ENCODE measurements at places on chromosomes 12 and 14.

DNA sequence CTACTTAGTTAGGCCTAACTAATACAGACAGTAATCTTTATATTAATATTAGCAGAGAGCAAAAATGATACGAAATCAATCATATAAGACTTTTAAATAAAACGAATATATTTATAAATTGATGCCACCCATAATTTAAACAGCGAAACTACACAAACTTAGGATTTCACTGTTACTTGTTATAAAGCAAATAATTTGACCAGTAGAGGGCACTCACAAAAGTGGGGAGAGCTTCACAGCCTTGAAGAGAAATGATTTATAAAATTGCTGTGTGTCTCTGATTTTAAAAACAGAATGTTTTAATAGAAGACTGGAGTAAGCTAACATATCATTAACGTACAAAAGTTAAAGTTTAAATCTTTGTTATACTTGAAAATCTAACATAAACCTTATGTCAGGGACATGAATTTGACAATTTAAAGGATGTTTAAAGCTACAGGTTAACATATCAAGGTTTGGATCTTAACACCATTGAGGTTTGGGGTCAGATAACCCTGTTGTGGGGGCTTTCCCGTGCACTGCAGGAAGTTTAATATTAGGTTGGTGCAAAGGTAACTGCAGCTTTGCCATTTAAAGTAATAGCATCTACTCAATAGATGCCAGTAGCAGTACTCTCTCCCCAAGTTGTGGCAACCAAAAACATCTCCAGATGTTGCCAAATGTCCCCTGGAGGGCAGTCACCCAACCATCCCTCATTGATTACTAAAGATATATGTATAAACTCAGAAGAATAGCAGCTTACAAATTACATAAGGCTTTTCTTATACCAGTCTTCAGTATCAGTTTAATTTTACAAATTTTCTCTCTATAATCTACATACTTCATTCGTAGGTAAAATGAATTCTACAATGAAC, 9.3 kb downstream of the KRAS start:
- peak; percentile 6 for DNase-seq

- DNase-seq: no peak
Measured at GRCh38 chr12:45572114-45572513, 157.4 kb upstream of the ARID2 start.

DNA sequence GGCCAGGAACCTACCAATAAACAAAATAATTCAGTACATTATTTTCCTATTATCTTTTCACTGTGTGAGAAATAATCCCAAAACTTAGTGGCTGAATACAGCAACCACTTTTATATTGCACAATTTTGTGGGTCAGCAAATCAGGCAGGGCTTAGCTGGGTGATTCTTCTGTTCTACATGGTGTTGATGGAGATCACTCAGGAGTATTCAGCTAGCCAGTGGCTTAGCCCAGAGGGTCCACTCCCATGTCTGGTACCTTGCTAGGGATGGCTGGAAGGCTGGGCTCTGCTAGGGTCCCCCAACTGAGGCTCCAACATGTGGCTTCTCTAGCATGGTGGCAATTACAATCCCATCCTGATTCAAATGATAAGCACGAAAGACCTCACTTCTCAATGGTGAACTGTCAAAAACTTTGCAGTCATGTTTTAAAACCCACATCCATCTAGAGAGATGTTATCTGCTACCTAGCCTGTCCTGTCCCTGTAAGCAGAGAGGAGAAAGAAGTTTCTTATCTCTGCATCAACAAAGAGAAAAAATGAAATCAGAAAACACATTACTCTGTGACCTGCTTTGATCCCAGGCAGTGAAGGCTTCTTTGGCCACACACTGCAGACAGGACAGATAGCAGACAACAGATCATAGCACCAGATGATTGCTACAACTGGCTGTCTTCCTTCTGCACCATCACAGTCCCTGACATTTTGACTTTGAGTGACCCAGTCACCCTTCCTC, 51.0 kb upstream of the MYL2 start:
- no peak for DNase-seq

DNA sequence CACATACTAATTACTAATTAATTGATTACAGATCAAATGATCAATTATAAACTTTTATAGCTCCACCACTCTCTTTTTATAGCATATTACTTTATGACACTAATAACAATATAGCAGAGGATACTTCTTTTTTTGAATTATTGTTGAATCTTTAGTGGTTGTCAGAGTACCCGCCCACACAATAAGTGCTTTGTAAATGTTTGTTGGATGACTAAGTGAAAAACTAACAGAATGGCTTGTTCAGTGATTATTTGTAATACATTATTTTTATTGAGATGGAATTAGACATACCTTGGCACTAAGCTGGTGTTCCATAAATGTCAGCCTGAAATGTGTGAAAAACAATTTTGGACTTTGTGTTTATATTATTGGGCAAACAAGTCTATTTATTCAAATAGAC, 670.5 kb upstream of the ATXN7L3B start:
- no peak for DNase-seq

GRCh38 chr12:113524495-113524894, 52.8 kb upstream of the LHX5 start:
- DNase-seq: no peak

GRCh38 chr12:102484428-102484958, 4.1 kb upstream of the IGF1 start:
- peak; percentile 20 for DNase-seq

DNA sequence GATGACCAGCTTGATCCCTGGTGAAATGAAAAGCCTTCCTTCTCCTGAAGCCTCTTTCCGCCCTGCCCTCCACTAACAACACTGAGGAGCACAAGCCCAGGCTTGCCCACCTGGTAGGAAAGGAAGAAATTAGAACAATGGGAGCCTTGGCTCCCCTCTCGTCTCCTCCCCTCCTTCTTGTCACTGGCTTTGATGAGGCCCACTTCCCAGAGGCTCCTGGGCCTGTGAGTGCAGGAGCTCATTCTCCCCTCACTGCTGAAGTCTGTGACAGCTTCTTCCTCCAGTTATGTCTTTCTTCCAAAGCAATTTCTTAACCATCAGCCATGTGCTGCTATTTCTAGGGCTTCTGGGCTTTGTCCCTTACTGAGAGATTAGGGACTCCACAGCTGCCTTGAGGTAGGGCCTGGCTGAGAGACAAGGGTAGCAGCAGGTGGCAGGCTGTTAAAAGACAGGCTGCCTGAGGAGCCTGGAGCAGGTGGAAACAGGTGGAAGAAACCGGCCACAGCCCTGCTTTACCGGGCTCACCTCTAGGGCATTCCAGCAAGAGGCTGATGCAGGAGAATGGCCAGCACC, 53.6 kb upstream of the SRSF5 start:
- DNase-seq: no peak

DNA sequence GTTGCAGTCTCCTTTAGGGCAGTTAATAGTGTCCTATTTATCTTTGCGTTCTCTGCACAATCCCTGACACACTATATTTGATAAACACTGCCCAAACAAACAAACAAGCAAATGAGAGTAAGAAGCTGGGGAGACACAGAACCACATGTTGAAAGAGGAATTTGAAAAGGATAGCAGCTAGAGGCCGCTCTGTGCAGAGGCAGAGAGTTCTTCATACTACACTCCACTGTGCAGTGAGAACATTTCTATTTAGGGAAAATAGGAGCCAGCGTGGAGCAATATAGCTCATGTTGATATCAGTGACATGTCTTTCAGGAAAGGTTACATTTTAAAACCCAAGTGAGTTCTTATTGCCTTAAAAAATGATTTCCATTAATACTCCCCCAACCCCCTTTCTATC, 140.3 kb upstream of the SEL1L start:
- no peak for DNase-seq

GRCh38 chr12:45350861-45351260, 135.0 kb downstream of the ANO6 start:
- DNase-seq: no peak

GRCh38 chr12:84825149-84825548, 87.5 kb downstream of the SLC6A15 start:
- DNase-seq: no peak

DNA sequence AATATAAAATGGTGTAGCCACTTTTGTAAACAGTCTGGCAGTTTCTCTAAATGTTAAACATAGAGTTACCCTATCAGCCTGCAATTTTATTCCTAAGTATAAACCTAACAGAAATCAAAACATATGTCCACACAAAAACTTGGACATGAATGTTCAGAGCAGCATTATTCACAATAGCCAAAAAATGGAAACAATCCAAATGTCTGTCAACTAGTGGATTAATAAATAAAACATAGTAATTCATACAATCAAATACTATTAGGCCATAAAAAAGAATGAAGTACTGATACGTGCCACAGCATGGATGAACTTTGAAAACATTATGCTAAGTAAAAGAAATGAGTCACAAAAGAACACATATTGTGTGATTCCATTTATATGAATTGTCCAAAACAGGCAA, 196.5 kb downstream of the NUAK1 start:
- no peak for DNase-seq

DNA sequence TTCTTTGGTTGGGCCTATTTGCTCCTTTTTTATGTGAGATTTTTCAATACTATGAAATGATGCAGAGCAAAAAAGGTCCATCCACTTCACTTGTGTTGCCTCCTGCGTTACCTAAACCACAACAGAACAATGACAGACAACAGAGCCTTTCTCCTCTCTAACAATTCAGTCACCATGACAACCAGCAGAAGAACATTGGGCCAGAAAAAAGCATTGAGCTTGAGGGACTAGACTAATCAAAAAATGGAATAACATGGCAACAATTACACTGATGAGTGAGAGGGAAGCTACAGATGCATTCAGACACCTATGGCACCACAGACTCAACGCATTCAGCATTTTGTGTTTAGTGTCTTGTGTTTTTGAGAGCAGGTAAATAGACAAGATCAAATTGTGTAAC, 44.6 kb upstream of the PTCSC3 start:
- DNase-seq: no peak

GRCh38 chr12:79374545-79374944, 316.2 kb downstream of the PAWR start:
- no peak for DNase-seq

GRCh38 chr12:130136509-130137039, 25.7 kb upstream of the FZD10 start:
- no peak for DNase-seq

GRCh38 chr14:55329999-55330710, 58.9 kb downstream of the FBXO34 start:
- no peak for DNase-seq

DNA sequence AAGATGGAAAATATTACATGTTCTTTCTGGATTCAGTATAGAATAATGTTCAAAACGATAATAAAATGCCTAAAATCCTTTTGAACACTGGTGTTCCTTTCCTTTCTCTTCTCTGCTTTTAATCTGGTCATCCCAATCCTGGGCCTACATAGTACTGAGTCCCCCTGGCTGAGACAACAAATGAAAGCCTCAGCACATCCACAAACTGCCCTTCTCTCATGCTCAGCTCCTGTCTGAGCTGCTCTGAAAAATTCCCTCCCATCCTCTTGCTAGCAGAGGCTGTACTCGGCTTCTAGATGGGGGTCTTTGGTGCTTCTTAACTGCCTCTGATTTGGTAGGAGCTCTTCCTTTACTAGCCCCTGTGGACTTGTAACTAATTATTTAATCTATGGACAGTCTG, 232.3 kb downstream of the MED13L start:
- no peak for DNase-seq

DNA sequence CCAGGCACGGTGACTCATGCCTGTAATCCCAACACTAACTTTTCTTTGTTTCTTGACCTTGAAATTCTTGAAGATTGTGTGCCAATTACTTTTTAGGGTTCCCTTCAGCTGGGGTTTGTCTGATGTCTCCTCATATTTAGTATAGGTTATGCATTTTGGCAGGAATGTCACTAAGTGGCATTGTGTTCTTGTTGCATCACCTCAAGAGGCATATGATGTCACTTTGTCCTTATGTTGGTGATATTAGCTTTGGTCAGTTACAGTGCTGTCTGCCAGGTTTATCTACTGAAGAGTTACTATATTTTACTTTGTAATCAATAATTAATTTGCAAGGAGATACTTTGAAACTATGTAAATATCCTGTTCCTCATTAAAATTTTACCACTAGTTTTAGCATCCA, 61.0 kb upstream of the BTG1 start:
- DNase-seq: no peak

DNA sequence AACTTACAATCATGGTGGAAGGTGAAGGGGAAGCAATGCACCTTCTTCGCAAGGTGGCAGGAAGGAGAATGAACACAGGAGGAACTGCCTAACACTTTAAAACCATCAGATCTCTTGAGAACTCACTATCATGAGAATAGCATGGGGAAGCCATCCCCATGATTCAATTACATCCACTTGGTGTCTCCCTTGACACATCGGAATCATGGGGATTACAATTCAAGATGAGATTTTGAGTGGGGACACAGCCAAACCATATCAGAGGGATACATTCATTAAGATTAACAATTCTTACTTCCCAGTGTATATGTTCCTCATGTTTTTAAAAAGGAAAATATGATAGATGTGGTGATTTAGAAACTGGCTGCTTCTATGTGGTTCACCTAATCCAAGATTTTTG, 117.9 kb downstream of the PDE3A start:
- no peak for DNase-seq

DNA sequence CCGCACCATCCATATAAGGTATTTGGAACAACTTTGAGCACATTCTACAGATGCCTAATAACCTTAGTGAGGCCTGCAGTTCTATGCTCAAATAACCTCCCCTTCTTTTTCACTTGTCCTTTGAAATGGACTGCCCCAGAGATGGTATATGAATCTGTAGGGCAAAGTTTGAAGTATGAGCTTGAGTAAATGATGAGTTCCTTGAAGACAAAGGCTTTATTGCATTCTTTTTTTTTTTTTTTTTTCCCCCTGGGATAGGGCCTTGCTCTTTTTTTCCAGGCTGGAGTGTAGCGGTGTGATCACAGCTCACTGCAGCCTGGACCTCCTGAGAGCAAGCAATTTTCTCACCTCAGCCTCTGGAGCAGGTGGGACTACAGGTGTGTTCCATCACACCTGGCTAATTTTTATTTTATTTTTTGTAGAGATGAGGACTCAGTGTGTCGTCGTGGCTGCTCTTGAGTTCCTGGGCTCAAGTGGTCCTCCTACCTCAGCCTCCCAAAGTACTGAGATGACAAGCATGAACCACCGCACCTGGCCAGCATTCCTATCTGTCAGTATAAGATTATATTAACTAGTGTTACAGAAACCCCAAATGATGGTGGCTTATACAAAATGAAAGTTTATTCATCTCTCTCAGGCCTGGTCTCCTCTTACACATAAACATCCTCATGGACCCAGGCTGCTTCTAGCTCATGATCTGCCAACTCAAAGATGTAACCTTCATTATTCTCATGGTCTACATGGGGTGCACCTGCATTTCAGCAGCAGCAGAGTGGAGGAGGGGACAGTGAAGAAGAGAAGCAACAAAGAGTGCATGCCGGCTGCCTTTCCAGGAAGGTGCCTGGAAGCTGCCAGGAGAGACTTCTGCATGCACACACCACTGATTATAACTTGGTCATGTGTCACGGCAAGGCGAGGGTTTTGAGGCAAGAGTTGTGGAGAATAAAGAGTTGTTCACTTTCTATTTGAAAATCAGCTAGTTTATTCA, 101.4 kb downstream of the DUSP16 start:
- no peak for DNase-seq

- no peak for DNase-seq
Measured at GRCh38 chr12:61009192-61009591, 1251.0 kb upstream of the USP15 start.

GRCh38 chr14:90676912-90677311, 139.3 kb downstream of the TTC7B start:
- DNase-seq: no peak

- DNase-seq: no peak
Measured at GRCh38 chr12:93050026-93050747, 121.1 kb upstream of the EEA1 start.

Data from T-helper 9 cell (primary cell).